Caki2 (cell line): ENCODE measurements at places on chromosomes 2 and 18. TPM values are rescaled to one million over a fixed set of nuclear protein-coding genes. Genes with fewer than 3 reads are reported as not detected.

UGT1A5 gene
- total RNA-seq = not detected in 2 replicates

ALPG gene
- total RNA-seq = not detected in 2 replicates

CAPN14 gene
- total RNA-seq = 0.57 and 1.6 TPM in 2 replicates

- DNase-seq = peak; percentile 80
Measured at GRCh38 chr2:120238728-120239487, 13.7 kb upstream of the RALB start.

DNA sequence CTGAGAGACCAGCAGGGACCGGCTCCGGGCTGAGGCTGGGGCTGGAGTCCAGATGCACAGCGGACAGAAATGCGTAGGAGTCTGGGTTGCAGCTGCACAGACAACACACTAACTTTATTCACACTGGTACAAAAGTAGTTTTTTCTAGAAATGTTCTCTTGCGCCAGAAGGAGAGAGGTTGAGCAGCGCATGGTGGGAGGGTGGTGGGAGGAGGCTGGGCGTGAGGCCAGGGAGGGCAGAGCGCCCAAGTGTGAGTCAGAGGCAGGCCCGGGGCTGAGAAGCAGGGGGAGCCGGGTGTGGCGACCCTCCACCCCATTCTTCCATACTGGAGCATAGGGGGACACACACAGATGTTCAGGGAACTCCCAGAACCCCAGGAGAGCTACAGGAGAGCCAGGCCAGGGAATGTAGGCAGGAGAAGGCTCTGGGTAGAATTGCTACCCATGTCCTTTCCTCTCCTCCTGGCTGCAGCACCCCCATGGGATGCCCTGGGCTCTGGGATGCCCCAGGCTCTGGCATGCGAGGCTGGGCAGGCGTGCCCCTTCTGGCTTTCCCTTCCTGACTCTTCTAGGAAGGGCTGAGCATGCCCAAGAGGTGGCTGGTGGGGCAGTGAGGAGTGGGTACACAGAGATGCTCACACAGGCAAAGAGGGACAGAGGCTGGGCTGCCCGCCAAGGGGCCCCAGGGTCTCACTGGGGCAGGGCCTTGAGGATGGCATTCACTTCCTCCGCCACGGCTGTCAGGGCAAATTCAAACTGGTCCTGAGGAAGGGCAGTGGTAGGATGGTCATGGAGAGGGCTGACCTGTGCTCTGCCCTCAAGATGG, 10.6 kb downstream of the DNAJB2 start:
- DNase-seq = peak; percentile 28

DNA sequence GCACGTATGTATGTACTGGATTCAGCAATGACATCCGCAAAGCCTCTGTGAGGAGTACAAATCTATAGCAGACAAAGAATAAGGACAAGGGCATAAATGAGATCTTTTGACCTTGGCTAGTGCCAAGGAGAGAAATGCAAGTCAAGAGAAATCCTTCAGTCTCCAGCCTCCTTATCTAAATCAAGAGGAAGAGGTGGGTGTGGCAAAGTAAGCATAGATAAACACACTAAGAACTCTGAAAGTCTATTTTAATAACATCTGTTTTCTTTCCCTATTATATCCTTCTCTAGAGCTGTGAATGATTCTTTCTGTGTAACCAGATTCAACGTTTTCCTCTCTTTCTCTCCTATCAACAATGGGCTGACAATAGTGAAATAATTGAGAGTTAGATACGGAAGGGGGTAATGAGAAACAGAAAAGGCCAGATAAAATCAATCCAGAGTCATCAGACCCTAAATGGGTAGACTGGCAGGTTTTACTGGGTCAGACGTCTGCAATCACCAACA, 118.5 kb upstream of the ZFP36L2 start:
- DNase-seq = no peak
